Cortex of kidney (tissue), 1 donor: ENCODE measurements at places on chromosomes 5 and 9.

GRCh38 chr5:61332851-61333320, 828 bp downstream of the ZSWIM6 start:
- no peak for DNase-seq

GRCh38 chr9:7982907-7983306, 183.3 kb upstream of the DMAC1 start:
- no peak for DNase-seq

GRCh38 chr5:179276838-179277395, 68.3 kb downstream of the ADAMTS2 start:
- DNase-seq = no peak

GRCh38 chr9:114373960-114374730, 13.6 kb downstream of the AKNA start:
- no peak for DNase-seq

GRCh38 chr5:60410427-60410826, 289.5 kb downstream of the DEPDC1B start:
- no peak for DNase-seq

- no peak for DNase-seq
Measured at GRCh38 chr5:38299585-38299984, 41.2 kb downstream of the EGFLAM start.

- no peak for DNase-seq
Measured at GRCh38 chr9:16032799-16033198, 480.0 kb downstream of the CCDC171 start.

DNA sequence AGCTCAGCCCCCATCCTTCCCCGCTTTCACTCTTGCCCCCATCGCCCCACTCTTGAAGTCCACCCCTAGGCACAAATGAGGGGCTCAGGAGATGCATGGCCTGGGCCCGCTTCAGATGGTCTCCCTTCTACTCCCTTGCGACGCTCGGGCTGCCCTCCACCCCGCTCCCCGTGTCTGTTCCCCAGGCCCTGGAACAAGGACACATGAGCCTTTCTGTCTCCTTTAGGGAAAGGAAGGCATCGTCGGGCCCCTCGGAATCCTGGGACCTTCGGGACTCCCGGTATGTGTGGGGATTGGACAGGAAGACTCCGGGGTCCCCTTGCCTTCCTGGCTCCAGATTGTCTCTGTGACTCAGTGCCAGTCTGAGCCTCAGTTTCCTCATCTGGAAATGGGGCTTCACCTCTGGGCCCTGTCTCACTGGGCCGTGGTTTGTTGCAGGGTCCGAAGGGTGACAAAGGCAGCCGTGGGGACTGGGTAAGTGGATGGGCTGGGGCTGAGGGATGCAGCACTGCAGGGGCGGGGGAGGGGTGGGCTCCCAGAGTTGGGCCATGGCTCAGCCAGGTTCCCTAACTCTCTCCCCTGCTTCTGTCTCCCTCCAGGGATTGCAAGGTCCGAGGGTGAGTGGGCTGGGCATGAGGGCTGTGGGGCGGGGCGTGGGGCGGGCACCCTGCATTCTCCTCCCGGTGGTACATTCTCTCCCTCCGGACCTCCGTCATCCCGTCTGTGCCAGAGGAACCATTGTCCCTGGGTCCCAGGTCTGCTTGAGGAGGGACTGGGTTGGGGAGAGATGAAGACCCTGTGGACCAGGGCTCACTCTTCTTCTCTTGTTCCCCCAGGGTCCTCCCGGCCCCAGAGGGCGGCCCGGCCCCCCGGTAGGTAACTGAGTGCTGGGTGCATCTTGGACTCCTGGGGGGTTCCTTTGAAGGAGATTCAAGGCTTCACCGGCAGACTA, 21.8 kb upstream of the ORM1 start:
- DNase-seq = no peak

- DNase-seq = no peak
Measured at GRCh38 chr5:141951332-141951781, 6.6 kb downstream of the PCDH12 start.

- no peak for DNase-seq
Measured at GRCh38 chr9:32886021-32886420, 102.7 kb downstream of the TMEM215 start.

GRCh38 chr9:136014147-136014923, 53.2 kb upstream of the UBAC1 start:
- DNase-seq = no peak

GRCh38 chr9:133354766-133355165, 1.5 kb downstream of the SURF1 start:
- DNase-seq = no peak

- DNase-seq = no peak
Measured at GRCh38 chr5:154467655-154468354, 10.2 kb downstream of the HAND1 start.

DNA sequence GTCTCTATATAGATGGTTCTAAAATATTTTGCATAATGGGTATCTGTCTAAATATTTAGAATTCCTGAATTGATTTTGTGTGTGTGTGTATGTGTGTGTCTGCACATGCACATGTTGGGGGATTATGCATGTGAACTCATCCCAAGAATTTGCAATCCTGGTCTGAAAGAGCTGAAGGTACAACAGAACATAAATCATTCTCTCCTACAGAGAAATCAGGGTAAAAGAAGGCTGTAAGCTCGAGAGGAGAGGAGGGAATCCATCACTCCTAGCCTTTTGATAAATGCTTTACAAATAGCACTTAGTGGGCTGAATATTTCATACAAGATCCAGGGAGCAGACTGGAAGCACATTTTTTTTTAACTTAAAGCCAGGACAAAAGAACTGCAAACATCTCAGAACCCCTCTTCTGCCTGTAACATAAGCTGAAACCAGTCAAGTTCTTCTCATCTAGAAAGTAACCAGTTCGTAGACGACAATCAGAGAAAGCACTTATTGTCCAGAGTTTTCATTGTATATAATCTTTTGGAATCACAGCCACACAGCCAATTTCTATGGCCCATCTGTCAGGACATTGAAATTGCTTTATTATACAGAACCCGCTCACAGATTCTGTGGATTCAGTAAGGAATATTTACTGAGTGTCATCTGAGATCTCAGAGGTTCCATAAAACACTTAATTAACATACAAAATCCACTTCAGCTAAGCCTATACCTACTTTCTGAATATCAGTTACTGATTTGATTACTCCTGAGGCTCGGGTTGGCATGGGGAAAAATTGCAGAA, 541.4 kb upstream of the ZNF462 start:
- DNase-seq = no peak

DNA sequence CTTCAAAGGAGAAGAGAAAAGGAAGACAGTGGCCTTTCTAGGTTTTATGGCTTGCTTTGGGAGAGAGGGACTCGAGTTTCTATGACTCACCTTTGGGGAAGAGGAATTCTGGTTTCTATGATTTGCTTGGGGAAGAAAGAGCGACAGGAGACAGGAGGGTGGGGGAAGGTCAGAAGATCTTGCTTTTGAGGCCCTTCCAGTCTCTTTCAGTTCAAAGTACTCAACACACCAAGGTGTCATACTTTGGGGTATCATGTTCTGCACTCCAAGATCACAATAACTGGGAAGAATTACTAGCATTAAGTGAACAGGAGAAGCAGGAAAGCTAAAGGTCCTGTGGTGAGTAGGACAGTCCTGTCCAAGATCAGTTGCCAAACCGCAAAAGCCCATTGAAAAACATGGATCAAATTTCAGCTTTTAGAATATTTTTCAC, 324.5 kb downstream of the ARHGEF28 start:
- no peak for DNase-seq
